ENCODE measurements at places on chromosomes 6 and 20.

DNA sequence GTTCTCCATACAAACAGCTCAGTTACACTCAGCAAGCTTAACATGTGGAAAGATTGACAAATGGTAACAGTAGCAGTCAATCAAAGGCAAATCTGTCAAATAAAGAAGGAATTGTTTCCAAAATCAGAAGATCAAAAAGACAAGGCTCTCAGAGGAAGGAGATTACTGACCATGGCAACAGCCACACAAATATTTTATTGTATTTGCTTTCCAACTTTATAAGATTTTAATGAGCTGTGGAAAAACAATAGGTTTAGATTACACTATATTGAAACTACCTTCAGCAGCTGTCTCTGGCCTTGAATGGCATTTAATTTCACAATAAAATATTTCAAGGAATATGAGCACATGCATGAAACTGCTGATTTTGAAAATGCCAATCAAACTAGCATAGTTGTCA lies 1143.9 kb upstream of the GJE1 start:
- no peak for DNase-seq

DNA sequence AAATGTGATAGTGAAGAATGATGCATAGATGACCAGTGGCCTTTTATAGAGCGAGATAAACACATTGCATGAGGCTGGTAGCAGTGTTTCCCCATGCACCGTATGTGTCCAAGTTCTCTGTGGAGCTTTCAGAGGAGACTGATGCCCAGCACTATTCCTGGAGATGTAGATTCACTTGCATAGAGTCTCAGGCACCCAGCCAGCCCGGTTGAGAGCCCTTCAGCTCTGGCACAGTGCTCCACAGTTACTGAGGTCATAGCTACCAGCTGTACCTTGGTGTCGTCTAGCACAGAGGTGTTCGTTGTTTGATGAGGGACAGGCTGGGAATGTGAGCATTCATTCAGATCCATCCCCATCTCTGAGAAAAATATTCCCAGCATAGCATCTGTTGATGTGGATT lies 328.9 kb downstream of the FARS2 start:
- no peak for DNase-seq

GRCh38 chr6:35775031-35775430 lies 1.4 kb upstream of the CLPSL2 start:
- DNase-seq, result no peak

DNA sequence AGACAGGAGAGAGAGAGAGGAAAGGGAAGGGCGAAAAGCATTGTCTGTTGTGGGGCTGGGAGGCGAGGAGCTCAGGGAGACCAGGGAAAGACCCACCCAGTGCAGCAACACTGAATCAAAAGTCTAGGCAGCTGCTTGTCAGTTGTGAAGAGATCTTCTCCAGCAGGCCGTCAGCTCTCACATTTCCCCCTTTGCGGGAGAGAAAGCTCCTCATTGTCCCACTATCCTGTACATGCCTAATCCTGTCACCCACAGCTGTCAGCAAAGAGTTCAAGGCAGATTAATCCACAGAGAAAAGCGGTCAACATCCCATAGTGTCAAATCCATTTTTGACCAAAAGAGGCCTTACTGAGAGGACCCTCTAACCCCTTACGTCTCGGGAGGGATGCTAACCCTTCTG lies 27.3 kb downstream of the RNF182 start:
- no peak for DNase-seq

- peak; percentile 70 for DNase-seq
Observed at GRCh38 chr6:157535340-157536222, 154.6 kb downstream of the ZDHHC14 start.

- DNase-seq, result no peak
Observed at GRCh38 chr6:160678230-160678629, 14.2 kb upstream of the LPA start.

DNA sequence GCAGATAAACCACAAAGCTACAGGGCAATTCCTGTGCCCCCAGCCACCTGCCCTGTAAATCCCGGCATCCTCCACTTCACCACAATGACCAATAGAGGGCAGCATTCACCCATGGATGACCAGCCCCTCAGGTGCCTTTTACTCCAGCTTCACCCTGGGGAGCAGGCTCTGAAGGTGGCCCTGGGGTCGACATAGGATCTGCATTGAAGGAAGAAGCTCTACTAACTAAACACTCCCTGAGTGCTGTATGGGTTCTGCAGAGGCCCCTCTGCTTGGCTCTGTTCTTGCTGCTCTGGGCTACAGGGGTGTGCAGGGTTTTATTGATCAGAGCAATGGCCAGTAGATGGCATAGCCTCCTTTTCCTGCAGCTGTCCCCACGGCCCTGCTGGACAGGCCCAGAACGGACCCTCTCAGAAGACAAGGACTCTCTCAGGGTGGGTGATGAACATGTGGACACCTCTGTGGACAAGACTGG lies 20.3 kb downstream of the CST4 start:
- DNase-seq, result no peak

All from GF-D8 (cell line).